ENCODE measurements at places on chromosomes 11 and 22.

DNA sequence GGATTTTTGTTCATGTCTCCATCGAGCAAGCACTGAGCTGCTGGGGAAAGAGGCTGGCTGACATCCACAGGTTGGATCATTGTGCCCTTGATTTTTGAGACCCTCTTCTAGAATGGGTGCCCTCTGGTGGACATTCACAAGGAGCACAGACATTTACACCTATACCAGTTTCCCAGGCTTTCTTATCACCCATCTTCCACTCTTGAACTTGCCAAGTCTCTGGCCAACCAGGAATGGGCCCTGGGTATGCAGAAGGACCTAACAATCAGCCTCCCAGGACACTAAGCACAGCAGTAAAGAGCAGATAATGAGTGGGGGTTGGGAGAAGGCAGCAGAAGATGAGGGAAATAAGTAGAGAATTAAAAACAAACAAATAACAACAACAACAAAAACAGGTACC is 5.7 kb upstream of the INTS4 start:
- DNase-seq, result peak; percentile 81

DNA sequence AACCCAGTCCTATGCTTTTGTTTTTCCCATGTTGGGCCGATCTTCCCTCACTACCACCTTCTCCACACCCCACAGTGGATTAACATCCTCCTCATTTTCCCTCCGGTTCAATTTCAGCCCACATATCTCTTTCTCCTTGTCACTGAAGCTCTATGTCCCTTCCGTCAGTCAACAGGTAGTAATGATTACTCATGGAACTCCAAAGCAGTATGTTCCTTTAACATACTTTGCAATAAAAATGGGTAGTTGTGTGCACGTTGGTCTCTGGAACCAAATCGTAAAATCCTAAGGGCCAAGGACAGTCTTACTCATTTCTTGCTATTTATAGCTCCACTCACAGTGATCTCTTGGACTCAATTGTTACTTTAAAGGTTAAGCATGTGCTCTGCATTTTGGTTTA is 20.2 kb downstream of the AMOTL1 start:
- no peak for DNase-seq

- no peak for DNase-seq
Measured at GRCh38 chr11:115695677-115696364, 191.6 kb upstream of the CADM1 start.

DNA sequence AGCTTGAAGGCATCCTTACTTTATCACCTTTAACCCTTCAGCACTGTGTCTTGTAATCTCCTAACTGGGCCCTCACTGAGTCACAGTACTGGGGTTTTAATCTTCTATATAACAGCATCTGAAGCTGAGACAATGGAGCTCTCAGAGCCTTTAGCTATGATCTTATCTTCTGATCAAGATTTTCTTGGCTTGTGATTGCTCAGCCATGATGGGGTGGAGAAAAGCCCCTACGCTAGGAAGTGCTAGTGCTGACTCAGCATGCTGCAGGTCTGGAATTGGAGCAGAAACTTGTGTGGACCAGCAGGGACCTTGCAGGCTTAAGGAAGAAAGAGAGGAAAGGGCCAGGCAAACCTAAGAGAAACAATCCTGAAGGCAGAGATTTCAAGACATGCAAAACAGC is 71.7 kb upstream of the EED start:
- DNase-seq, result no peak

DNA sequence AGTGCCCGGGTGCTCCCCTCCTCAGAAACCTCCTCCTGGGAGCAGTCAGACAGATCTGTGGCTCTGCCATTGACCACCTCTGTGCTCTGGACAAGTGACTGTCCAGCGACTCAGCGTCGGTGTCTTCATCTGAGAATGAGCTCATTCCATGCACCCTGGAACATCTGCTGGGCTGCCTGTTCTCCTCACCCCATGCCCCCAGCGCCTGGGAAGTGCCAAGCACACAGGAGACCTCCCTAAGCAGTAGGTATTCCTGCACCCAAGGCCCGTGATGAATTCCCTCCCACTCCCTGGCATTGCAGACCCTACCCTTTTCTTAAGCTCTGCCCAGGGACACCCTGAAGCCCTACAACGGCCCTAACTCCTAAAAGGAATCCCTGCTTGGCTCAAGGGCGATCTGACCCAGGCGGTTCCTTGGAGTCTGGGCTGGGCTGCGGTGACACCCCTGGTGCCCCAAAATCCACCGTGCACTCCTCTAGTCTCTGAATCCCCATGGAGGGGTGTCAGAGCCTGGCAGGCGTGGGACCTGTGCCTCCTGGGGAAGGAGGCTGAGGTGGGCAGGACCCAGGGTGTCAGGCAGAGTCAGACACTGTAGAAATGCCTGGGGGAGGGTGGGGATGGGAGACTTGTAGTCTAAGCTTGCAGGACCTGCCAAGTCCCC is 92.0 kb downstream of the CEP164 start:
- no peak for DNase-seq

DNA sequence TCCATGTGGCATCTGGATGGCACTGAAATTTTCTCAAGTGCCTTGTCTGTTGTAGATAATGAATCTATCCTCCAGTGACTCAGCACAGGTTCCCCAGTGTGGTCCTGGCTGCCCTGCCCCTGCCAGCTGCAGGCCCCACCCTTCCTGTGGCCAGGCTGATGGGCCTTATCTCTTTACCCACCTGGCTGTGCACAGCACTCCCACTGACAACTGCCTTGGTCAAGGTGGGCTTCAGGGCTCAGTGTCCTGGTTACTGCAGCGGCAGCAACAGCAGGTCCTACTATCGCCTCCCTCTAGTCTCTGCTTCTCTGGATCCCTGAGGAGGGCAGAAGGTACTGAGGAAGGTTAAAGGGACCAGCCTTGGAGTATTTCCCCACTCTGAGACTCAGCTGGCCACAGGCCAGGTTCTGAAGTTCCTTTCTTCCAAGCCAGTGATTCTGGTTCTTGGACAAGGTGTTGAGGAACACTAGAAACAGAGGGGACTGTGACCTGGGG is 3.1 kb downstream of the HMBS start:
- DNase-seq, result no peak

DNA sequence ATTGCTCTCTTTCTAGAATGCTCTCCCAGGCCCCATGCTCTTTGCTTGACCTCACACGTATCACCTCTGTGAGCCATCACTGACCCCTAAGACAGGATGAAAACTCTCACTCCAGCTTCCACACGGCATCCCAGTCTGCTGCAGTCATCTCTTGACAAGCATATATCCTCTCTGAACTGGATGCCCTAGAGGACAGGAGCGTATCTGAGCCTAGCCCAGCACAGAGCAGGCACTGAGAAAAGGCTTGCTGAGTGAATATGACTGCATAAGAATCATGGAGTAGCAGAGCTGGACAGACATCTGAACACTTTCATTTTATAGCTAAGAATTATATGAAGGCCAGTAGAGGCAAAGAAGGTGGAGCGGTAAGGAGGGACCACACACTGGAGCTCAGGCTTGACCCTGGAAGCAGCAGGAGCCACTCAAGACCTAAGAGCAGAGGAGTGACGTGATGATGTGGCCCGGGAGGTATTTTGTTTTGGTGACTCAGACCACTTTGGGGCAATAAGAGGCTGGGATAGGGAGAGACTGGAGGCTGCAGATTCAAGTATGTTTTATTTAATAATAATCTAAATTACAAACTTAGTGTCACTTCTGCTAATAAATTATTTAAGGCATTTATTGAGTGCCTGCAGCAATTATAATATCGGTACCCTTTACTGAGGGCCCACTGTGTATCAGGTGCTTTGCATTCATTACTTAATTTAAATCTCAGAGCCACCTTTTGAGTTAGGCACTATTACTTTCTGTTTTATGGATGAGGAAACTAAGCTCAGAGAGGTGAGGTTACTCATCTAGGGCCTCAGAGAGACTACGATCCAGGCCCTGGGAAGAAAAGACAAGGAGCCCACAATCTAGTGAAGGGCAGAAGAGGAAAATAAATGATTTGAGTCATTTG is 42.6 kb downstream of the MAP6 start:
- peak; percentile 59 for DNase-seq

DNA sequence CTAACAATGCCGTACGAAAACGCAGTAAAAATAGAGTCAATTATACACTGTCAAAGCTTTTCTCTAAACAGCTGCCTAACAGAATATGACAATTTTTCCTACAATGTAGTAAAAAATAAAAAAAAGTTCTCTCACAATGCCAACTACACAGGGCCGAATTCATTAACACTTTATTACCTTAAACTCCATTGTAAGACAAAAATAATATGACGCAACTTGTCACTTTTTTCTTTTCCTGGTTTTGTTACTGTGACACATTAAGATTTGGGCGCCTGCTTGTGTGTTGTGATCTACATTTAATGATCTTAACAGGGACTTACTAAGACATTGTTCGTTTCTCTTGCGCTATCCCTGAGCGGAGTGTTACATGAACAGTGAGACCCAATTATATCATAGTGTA is 204.1 kb downstream of the INSC start:
- no peak for DNase-seq

- no peak for DNase-seq
Measured at GRCh38 chr11:13276454-13276831, 1.1 kb upstream of the BMAL1 start.

DNA sequence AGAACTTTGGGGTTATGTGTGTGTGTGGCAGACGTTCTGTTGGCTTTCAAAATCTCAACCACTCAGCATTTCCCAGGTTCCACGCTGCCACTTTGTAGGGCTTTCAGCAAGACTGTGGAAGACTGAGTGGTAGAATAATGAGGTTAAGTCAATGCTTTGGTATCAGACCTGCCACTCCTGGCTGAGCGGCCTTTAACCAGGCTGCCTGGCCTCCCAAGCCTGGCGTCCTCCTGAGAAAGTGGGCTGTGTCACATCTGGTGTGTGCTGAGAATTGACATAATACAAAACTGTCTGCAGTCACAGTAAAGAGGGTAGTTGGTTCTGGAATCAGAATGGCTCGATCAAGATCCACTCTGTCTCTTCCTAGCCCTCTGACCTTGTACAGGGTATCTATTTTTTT is 126.5 kb downstream of the DBX1 start:
- no peak for DNase-seq

GRCh38 chr11:124096364-124096763 is 18.9 kb upstream of the VWA5A start:
- no peak for DNase-seq

- no peak for DNase-seq
Measured at GRCh38 chr11:46075928-46076327, 45.3 kb downstream of the PHF21A start.

DNA sequence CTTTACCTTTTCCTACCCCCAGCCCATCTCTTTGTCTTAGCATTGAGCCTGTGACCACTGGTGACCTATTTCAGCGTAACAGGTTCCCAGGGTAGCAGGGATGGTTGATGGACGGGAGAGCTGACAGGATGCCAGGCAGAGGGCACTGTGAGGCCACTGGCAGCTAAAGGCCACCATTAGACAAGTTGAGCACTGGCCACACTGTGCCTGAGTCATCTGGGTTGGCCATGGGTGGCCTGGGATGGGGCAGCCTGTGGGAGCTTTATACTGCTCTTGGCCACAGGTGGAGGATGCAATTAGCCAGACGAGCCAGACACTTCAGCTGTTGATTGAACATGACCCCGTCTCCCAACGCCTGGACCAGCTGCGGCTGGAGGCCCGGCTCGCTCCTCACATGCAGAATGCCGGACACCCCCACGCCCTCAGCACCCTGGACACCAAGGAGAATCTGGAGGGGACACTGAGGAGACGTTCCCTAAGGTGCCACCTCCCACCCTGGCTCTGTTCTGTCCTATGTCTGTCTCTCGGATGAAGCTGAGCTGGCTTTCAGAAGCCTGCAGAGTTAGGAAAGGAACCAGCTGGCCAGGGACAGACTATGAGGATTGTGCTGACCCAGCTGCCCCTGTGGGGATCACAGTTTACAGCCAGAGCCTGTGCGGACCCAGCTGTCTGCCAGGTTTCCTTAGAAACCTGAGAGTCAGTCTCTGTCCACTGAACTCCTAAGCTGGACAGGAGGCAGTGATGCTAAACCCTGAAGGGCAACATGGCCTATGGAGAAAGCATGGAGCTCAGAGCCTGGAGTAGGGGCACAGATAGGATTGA is 29.8 kb downstream of the PIK3IP1 start:
- DNase-seq, result no peak

- no peak for DNase-seq
Measured at GRCh38 chr22:49155039-49155769, 672.5 kb downstream of the BRD1 start.

DNA sequence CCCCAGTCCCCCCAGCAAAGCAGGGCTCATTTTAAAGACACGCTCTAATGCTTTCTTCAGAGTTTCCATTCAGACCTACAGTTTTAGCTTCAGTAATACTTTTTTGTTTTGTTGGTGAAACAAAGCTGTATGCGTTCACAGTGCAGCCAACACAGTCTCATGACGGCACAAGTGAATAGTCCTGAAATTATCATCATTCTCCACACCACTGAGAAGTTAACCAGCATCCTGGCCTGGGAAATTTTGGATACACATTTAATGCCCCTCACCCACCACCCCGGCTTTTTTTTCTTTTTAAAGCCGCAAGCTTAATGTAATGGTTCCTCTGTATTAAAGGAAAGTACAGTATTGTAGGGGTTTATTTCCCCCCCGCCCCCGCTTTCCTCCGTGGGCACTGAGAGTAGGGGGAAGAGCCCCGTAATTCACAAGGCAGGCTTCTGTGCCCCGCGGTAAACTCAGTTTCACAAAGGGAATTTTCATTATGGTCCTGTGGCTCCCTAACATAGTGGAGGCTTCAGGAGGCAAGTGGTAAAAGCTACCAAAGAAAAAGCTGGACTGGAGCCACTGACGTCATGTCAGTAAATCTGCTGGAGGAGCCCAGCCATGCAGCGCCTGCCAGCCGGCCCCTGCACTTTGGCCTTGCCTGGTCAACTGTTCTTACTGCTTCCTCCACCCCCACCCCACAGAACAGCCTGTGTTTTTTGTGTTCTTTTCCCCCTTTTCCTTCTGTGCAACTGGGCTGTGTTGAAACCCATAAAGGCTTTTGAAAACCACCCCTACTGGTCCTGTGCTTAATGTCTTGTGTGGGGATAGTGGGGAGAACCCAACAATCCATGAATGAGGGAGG is 18.2 kb downstream of the TEAD1 start:
- DNase-seq, result peak; percentile 42

DNA sequence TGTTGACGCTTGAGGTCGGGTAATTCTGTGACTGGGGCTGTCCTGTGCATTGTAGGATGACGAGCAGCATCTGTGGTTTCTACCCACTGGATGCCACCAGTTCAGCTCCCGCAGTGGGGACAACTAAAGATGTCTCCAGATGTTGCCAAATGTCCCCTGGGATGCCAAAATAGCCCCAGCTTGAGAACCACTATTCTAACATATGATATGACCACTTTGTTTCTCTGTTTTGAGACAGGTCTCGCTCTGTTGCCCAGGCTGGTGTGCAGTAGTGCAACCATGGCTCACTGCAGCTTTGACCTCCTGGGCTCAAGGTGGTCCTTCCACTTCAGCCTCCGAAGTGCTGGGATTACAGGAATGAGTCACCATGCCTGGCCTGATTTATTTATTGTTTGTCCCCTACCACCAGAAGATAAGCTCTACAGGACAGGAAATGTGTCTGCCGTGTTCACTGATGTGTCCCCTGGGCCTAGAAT is 4.4 kb upstream of the MEN1 start:
- no peak for DNase-seq
